ENCODE measurements at places on chromosomes 6 and 20. TPM values are rescaled to one million over a fixed set of nuclear protein-coding genes. Genes with fewer than 3 reads are reported as not detected.

Gene IMPG1
- total RNA-seq = not detected

Gene WRNIP1
- 36.8 TPM for total RNA-seq

Gene PRKN
- total RNA-seq = 17.3 TPM

DNA sequence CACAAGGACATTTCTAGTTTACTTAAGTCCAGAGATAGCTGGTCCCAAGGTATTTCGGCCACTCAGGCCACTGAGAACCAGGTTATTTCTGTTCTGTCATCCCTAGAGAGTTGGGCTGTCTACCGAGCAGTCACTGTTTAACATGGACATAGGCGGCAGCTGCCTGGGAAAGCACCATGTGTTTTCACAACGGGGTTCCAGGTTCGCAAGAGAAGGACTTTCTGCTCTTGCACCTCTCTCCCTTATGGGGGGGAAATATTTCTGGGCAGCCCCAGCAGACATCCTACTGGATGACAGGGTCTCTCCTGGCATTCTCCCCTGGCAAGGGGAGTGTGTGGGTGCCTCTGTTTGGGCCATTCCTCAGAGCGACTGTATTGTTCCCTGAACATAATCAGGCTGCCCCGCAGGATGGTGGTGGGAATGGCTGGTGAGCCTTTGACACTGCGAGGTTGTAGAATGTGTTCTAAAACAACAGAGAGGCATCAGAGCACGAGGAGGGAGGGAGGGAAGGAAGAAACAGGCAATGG, 64.4 kb upstream of the DUSP22 start:
- no peak overlapping the region for H3K4me3 ChIP-seq
- no peaks in the 10 kb centered on the region for H3K27me3 ChIP-seq
- DNase-seq = no peak

- no peak overlapping the region for H3K27ac ChIP-seq
- H3K27me3 ChIP-seq = no peaks in the 10 kb centered on the region
- H3K36me3 ChIP-seq = no peaks in the 10 kb centered on the region
- DNase-seq = no peak
These were observed 359.2 kb downstream of the CDH26 start for GRCh38 chr20:60317401-60317800.

GRCh38 chr6:65922049-65922448, 215.0 kb upstream of the EYS start:
- DNase-seq = no peak
- no peaks in the 10 kb centered on the region for H3K27me3 ChIP-seq
- H3K36me3 ChIP-seq = no peaks in the 10 kb centered on the region
- H3K4me3 ChIP-seq = no peak overlapping the region
- no peaks in the 10 kb centered on the region for H3K4me1 ChIP-seq
- no peak overlapping the region for H3K27ac ChIP-seq

DNA sequence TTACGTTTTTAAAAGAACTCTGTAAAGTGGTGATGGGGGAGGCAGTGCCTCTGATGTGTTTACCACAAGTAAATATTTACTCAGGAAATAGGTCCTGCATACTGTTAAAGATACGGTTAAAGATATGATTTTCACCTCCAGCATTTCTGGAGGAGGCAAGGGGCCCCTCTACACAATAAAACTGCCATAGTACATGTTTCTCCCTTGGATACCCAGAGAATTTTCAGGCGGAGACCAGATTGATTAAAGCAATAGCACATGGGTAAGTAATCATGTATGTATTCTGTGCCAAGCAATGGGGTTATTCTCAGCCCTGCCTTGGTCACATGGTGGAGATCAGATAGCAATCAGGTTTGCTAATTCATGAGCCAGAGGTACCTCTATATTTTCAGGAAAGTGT, 9.6 kb downstream of the RIPOR2 start:
- no peak for DNase-seq
- no peak overlapping the region for H3K27ac ChIP-seq
- H3K36me3 ChIP-seq = no peaks in the 10 kb centered on the region
- H3K27me3 ChIP-seq = no peaks in the 10 kb centered on the region

DNA sequence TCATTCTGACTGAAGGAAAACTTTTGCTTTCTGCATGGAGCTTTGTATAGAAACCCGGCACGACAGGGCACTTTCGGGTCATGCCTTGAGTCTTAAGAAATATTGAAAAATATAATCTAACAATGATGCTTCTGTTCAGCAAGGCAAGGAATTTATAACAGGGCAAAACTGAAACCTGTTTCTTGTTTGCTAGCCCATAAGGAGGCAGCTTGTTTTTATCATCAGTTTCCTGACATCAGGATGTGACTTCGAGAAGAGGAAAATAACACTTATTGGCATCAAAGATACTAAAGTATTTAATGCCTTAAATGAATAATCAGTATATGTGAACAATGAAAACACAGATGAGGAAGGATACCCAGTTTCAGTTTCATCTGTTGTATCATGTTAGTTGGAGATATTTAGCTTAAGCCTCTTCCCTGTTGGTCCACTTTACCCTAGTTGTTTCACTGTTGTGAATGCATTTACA, 146.5 kb downstream of the CDKAL1 start:
- H3K4me3 ChIP-seq = no peak overlapping the region
- no peaks in the 10 kb centered on the region for H3K27me3 ChIP-seq
- no peaks in the 10 kb centered on the region for H3K4me1 ChIP-seq
- no peak overlapping the region for H3K27ac ChIP-seq

Measured in aorta (tissue), 5 donors.